T-cell (primary cell): ENCODE measurements at places on chromosomes 4 and X. TPM values are rescaled to one million over a fixed set of nuclear protein-coding genes. Genes with fewer than 3 reads are reported as not detected.

Gene KLHL4
- total RNA-seq = 0.15 TPM

Gene PHF8
- total RNA-seq = 68.1 TPM

DNA sequence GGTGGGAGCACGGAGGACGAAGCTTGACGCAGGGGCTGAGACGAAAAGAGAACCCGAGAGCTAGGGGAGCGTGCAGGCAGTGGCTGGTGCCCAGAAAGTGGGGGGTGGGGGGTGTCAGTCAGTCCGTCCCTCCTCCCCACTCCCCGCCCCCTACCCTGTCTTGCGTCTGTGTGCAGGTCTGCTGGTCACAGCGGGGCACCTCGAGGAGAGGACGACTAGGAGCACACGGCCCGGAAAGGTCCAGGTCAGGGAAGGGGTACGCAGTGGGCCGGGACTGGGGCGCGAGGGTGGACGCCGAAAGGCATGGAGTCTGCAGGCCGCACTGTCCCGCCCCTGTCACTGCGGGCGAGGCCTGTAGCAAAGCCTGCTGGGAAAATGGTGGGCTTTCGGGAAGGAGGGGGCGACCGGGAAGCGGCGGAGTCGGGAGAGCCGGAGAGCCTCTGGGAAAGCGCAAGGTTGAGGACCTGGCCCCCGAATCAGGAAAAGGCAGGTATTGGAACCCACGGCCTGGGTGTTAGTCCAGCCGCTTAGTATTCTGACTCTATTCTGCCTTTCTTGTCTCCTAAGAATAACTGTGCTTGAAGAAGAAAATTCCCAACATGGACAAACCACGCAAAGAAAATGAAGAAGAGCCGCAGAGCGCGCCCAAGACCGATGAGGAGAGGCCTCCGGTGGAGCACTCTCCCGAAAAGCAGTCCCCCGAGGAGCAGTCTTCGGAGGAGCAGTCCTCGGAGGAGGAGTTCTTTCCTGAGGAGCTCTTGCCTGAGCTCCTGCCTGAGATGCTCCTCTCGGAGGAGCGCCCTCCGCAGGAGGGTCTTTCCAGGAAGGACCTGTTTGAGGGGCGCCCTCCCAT is 769 bp downstream of the TCEAL1 start:
- DNase-seq = no peak

DNA sequence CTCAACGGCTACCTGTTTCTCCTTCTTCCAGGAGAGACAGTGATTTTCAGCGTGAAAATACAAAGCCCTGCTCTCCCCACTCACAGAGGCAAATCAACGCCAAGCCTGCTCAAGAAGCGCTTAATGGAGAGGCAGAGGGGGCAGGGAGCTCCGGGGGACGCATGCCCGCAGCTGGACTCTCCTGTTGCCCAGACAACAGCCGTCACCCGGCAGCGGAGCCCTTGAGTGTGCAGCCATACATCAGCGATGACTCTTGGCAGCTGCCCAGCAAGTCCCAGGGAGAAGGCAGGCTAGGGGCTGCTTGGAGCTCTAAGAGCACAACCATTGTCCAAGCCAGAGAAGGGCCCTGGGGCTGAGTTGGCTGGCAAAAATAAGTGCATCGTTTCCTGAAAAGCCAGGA is 71.0 kb upstream of the AFAP1 start:
- DNase-seq = no peak

DNA sequence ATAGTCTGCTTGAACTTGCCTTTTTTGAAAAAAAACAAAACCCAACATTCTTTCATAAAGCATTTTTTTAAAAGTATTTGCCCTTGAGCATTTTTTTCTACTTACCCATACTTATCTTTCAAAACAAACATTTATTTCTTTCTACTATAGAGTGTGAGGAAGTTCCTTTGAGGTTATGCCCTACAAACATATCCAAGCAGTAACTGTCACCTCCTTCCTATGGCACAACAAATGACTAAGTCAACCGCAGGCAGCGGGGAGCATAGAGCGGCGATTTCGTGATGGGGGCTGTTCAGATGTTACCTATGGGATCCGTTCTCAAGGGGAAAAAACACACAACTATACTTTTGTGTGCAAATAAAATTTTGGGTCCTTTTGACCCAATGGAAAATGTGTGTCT is 19.4 kb downstream of the SPRY1 start:
- DNase-seq = peak; percentile 15

- DNase-seq = no peak
Observed at GRCh38 chr4:76806346-76806745, 91.6 kb downstream of the SOWAHB start.

- no peak for DNase-seq
Observed at GRCh38 chr4:1011666-1012033, 224 bp downstream of the FGFRL1 start.

DNA sequence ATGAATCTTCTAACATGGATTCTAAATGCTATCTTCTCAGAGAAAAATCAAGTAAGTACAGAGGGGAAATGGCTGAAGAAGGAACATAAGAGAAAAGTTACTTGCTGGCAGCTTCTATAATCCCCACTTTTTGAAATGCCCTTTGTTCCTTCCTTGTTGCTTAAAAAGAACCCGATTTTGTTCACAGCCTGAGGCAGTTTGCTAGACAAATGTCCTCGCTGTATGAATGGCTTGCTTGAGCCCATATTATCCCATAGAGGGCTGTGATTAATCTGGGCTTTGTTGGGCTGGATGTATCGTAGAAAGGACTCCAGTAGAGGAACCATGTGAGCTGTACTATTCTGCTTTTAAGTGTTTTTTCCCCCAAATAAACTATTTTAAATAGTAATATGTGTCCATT is 134.3 kb upstream of the FGF13 start:
- DNase-seq = no peak

GRCh38 chrX:104343428-104344129 is 88.8 kb upstream of the ESX1 start:
- DNase-seq = peak; percentile 8

DNA sequence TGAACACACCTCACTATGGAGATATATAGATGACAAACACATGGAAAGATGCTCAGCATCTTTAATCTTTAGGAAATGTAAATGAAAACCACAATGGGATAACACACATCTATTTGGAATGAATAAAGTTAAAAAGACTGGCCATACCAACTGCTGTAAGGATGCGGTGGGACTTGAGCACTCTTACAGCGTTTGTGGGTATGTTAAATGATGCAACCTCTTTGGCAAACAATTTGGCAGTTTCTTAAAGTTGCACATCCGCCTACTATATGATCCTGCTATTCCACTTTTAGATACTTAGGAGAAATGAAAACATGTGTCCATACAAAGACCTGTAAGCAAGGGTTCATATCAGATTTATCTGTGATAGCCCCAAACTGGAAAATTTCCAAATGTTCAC is 50.7 kb downstream of the MRPL1 start:
- no peak for DNase-seq

- DNase-seq = no peak
Observed at GRCh38 chr4:81389720-81390119, 82.0 kb downstream of the RASGEF1B start.

DNA sequence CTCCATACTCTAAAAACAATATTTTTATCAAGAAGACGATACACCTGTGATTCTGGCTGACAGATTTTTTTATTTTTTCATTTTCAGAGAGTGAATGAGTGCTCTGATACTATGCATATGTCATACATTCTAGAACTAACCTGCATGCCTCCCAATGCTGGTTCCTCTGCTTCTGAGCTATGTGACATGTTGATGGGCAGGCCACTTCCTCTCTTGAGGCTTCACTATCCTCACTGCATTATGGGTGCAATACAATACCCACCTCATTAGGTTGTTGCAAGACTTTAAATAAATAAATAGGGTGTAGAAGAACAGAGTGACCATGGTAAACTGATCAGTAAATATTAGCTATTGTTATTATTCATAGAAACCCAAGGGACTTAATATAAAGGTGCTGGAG is 408.3 kb downstream of the HNRNPD start:
- no peak for DNase-seq

GRCh38 chrX:24483596-24483995 is 18.5 kb downstream of the PDK3 start:
- no peak for DNase-seq

GRCh38 chrX:39814391-39814790 is 283.4 kb downstream of the BCOR start:
- DNase-seq = no peak

DNA sequence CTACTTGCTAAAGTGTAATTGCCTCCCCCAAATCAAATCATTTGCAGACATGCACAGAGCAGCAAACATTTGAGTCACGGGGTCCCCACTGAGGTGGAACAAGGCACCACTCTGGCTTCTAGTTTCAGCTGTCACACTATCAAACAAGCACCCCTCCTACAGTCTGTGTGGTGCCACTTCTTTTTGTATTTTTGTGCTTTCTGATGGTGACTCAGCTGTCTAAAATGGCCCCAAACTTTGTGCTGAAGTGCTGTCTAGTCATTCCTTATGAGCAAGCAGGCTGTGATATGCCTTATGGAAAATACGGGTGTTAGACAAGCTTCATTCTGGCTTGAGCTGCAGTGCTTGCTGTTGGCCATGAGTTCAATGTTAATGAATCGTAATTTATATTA is 15.4 kb downstream of the IGFBP7 start:
- no peak for DNase-seq

DNA sequence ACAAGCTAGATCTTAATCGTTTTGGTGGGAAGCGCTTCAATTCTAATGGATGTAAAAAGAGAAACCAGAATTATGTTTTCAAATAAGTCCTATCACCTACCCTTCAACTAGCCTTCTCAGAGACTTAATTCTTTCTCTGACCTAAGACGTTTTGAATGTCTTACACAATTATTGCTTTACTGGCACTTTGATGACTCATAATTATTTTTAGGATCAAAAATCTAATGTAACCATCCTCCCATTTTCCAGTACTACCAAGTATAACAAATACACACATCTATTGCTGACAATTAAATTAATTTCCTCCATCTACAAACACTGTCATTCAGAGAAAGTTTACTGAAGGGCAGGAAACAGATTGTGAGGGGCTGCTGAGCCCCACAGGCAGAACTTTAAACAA is 108.6 kb downstream of the PPP3CA start:
- DNase-seq = no peak

DNA sequence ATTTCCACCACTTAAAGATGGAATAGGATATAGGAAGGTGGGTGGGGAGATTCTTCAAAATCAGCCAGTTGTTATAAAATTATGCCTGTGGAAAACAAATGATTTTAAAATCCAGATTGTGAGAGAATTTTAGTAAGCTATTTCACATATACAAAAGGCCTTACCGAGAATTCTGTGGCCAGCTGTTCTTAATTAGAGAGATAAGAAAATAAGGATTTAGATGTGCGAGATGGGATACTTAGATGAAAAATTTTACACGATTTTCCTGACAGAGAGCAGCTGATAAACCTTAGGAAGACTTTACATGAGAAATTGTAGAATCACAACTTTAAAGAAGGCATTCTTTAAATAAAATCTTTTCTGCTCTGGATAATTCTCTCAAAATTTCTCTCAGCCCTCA is 94.5 kb upstream of the IQCM start:
- no peak for DNase-seq

GRCh38 chrX:154309041-154309775 is 13.6 kb downstream of the TKTL1 start:
- no peak for DNase-seq
